ENCODE measurements at places on chromosomes 2 and 18. TPM values are rescaled to one million over a fixed set of nuclear protein-coding genes. Genes with fewer than 3 reads are reported as not detected.

GRCh38 chr2:108583903-108584520 lies 49.7 kb downstream of the LIMS1 start:
- DNase-seq = no peak
- no peaks in the 10 kb centered on the region for H3K27me3 ChIP-seq
- peak overlapping the region; percentile 24 for H3K4me3 ChIP-seq
- peak overlapping the region; percentile 52 for H3K27ac ChIP-seq
- H3K4me1 ChIP-seq = peaks cover 45% of the 10 kb centered on the region

DNA sequence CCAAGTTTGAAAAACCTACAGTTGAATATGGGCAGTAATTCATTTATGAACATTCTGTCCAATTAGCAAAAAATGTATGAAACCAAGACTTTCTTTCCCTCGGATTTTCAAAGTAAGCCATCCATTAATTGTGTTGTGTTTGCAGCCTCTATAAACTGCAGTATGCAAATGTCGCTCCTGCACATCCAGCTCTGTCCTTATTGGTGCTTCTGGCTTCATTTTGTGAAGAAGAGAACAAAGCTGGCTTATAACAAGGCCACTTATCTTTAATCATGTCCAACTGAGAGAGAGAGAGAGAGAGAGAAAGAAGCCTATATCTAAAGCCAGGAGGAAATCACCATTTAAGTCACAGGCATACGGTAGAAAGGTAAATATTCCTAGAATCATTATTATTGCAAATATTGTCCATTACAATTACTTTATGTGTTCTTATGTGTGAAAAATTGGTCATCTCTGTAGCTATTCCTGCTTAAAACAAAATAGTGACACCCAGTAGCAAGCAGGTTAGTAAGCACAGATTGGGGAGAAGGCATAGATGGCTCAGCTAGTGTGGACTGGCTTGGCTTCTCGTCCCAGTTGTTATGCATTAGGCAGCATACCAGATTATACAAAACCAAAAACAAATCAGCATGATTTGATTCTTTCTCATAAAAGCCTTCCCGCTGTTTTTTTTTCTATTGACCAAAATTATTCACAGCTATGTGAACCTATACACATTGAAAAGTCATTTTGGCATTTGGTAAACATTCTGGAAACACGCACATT lies 726.4 kb upstream of the SOX11 start:
- no peak overlapping the region for H3K27ac ChIP-seq
- H3K36me3 ChIP-seq = no peaks in the 10 kb centered on the region
- H3K4me1 ChIP-seq = no peaks in the 10 kb centered on the region
- H3K4me3 ChIP-seq = no peak overlapping the region
- DNase-seq = no peak
- no peaks in the 10 kb centered on the region for H3K27me3 ChIP-seq

GRCh38 chr2:18047213-18047611 lies 168.7 kb downstream of the KCNS3 start:
- H3K27me3 ChIP-seq = no peaks in the 10 kb centered on the region
- no peak overlapping the region for H3K4me3 ChIP-seq
- peaks cover 3% of the 10 kb centered on the region for H3K4me1 ChIP-seq
- H3K27ac ChIP-seq = no peak overlapping the region
- H3K36me3 ChIP-seq = no peaks in the 10 kb centered on the region

- no peak for DNase-seq
- no peaks in the 10 kb centered on the region for H3K36me3 ChIP-seq
- peak overlapping the region; percentile 3 for H3K4me3 ChIP-seq
- H3K4me1 ChIP-seq = peaks cover 17% of the 10 kb centered on the region
- H3K27me3 ChIP-seq = no peaks in the 10 kb centered on the region
- peak overlapping the region; percentile 64 for H3K27ac ChIP-seq
These were observed 94.4 kb upstream of the LDAH start for GRCh38 chr2:20917287-20917660.

DNA sequence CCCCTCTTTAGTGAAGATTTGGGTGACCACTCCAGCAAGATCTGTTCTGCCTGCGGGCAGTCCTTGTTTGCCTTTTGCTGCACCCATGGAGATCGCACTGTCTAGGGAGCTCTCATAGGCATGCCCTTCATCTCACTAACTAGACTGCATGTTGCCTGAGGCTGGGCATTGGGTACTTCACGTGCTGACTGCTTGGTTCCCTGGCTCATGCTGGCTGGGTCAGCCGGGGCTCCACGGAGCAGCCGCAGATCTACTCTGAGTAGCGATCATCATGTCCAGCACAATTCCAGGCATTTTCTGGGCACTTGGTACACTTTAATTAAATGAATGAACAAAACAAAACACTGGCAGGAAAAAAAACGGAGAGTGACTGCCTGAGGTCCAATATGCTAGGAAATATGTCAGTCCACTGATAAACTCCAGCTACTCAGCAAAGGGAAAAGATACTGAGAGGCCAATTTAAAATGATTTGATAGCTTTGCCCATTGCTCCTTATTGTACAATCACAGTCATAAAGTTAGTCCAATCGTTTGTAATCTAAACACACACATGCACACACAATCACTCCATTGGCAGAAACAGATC lies 220.3 kb downstream of the C1D start:
- H3K27me3 ChIP-seq = no peaks in the 10 kb centered on the region
- no peaks in the 10 kb centered on the region for H3K36me3 ChIP-seq
- no peak overlapping the region for H3K27ac ChIP-seq
- no peaks in the 10 kb centered on the region for H3K4me1 ChIP-seq
- no peak overlapping the region for H3K4me3 ChIP-seq

GRCh38 chr2:190561094-190561493 lies 26.6 kb upstream of the NEMP2 start:
- no peak overlapping the region for H3K27ac ChIP-seq
- no peaks in the 10 kb centered on the region for H3K4me1 ChIP-seq
- DNase-seq = no peak
- H3K4me3 ChIP-seq = no peak overlapping the region
- H3K27me3 ChIP-seq = no peaks in the 10 kb centered on the region

The ALKAL2 gene
- 12.7 TPM for total RNA-seq

The GNAL gene
- 20.4 TPM for total RNA-seq

Measured in thoracic aorta (tissue), 2 donors.